ENCODE measurements at places on chromosomes 6 and 20.

GRCh38 chr6:33166811-33167210 lies 25.5 kb downstream of the COL11A2 start:
- no peak for ATAC-seq

DNA sequence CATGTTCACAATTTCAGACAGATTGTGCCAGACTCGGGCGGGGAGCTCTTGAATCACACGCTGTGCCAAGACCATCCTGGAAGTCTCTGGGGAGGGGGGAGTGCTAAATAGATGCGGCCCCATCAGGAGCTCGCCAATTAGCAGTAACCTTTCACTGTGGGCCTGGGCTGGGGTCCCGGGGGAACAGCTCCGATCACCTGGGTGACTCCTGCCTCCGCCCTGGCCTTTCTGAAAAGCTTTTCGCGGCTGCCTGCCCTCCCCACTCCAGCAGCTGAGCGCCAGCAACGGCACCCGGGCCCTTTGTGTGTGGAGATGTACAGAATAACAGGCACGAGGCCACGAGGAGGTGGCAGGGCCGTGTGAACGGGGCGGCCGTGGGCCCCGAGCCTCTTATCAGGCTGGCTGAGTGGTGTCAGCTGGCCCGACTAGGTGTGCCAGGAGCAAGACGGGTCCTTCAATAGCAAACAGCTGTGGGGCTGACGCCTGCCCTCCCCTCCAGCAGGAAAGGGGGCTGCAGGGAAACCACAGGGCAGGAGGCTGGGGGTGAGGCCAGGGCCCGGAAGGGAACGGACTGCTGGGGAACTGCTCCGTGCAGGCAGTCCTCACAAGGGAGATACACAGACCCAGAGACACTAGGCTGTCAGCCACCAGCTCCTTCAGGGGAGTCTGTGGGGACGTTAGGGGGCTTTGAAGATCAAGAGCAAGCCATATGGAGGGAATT lies 56.8 kb downstream of the NOL4L start:
- ATAC-seq: no peak

GRCh38 chr20:50548396-50548795 lies 38.2 kb downstream of the PTPN1 start:
- no peak for ATAC-seq

GRCh38 chr20:50690650-50691572 lies at the start of gene RIPOR3:
RIPOR3 (minus strand) TSS chr20:50691542; CDS start chr20:50691128, 414 bp downstream.
- ATAC-seq: peak; percentile 80

GRCh38 chr6:134437376-134437775 lies 119.5 kb upstream of the SGK1 start:
- ATAC-seq: peak; percentile 12

GRCh38 chr6:41763470-41763869 lies 16.2 kb downstream of the FRS3 start:
- ATAC-seq: no peak

DNA sequence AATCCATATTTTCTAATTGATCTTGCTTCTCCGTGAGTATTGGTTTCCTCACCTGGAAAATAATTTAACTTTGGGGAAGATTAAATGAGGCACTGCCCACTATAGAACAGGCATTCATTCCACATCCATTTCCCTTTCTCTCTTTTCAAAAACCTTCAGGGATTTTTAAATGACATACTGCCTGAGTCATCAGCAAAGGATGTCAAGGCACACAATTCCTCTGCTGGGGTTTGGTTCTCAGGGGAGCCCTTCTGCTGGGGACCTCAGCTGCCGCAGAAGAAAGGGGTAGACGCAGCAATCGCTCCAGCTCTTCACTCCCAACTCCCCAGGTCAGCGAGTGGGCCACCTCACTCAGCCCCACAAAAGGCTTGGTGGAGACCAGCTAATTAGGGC lies 90.7 kb upstream of the BACH2 start:
- ATAC-seq: no peak

DNA sequence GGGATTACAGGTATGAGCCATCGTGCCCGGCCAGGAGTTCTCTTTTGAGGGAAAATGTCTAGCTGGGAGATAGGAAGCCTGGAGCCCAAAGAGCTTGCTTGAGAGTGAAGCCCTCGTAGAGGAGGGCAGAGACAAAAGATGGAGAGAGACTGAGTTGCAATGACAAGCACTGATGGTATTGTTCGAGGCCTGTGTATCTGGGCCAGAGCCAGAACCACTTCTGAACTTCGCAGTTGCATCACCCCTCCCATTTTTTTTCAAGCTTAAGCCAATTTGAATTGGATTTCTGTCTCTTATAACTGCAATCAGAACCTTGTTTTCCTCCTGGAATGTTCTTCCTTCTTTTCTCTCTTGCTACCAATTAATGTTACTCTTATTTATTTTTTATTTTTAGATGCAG lies 83.1 kb downstream of the KCNB1 start:
- no peak for ATAC-seq

DNA sequence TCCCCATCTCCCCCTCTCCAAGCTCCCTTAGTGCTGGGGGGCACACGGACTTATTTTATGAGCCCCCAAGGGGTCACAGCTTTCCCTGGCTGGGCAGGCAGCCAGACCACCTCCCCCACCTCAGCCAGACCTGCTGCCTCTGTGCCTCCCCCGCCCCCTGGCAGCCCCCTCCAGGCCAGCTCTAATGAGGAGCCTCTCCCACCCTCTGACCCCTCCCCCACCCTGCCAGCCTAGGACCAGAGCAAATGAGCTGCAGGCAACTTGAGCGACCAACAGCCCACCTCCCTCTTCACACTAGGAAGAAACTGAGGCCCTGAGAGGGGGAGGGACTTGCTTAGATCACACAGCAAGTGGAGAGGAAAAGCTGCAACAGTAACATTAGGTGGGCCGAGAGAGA lies 1.9 kb downstream of the GDF5 start:
- ATAC-seq: no peak

All from SK-N-SH treated with all-trans-retinoic acid at 6 μM for 48 hours (cell line).